Breast epithelium (tissue), 4 donors: ENCODE measurements at places on chromosomes 3 and 15. TPM values are rescaled to one million over a fixed set of nuclear protein-coding genes. Genes with fewer than 3 reads are reported as not detected.

Gene KLHL6
- 2.7 TPM for total RNA-seq

Gene CLPX
- 47.5 TPM for total RNA-seq

DNA sequence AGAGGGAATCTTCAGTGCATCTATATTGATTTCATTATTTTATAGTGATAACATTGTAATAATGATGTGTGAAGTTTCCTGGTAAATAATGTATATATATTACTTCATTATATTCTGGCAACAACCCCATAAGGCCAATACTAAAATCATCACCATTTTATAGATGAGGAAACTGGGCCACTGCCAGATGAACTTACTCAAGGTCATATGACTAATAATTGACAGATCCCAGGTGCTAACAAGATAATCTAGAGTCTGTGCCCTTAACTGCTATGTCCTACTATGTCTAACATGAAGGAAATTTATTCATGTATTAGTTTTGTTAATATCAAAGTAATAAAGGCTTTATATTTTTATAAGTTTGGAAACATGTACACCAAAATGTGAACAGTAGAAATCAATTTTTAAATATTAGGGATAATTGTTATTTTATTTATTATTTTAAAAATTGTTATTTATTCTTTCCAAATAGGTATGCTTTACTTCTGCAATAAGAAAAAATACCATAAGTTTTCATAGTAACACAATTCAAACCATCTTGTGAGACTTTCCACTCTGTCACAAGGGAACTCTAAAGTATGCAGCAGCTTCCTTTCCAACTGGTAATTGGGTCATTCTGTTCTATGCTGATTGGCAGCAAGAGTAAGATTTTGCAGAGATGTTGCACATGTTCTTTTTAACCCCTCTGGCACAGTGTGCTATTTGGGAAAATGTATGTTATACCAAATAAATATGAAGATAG, 90.8 kb upstream of the CMC1 start:
- no peaks in the 10 kb centered on the region for H3K36me3 ChIP-seq
- H3K27ac ChIP-seq: no peak overlapping the region
- H3K4me3 ChIP-seq: no peak overlapping the region
- H3K27me3 ChIP-seq: no peaks in the 10 kb centered on the region
- H3K4me1 ChIP-seq: no peaks in the 10 kb centered on the region

GRCh38 chr3:73511571-73512525, 112.9 kb downstream of the PDZRN3 start:
- peak overlapping the region; percentile 46 for H3K27ac ChIP-seq
- H3K27me3 ChIP-seq: no peaks in the 10 kb centered on the region
- no peak for DNase-seq
- peaks cover 8% of the 10 kb centered on the region for H3K4me1 ChIP-seq
- H3K4me3 ChIP-seq: no peak overlapping the region

- no peaks in the 10 kb centered on the region for H3K36me3 ChIP-seq
- H3K4me1 ChIP-seq: no peaks in the 10 kb centered on the region
- no peak overlapping the region for H3K4me3 ChIP-seq
- H3K27ac ChIP-seq: no peak overlapping the region
- no peak for DNase-seq
Observed at GRCh38 chr3:62815981-62816380, 59.2 kb downstream of the CADPS start.
